ENCODE measurements at places on chromosomes 3 and 15.
A peak's percentile ranks its signal among the peaks of the same experiment; 100 is the strongest.

DNA sequence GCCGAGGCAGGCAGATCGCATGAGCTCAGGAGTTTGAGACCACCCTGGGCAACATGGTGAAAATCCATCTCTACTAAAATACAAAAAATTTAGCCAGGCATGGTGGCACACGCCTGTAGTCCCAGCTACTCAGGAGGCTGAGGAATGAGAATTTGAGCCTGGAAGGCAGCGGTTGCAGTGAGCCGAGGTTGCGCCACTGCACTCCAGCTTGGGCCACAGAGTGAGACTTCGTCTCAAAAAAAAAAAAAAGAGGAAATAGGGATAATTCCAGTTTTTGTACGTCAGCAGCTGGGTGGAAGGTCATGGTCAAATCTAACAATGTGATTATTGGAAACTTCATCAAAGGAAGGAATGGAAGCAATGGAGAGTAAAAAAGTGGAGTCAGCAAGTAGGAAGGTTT lies 3.1 kb downstream of the CMC1 start:
- DNase-seq: no peak

- DNase-seq: no peak
Observed at GRCh38 chr3:85481411-85482212, 522.8 kb downstream of the CADM2 start.

DNA sequence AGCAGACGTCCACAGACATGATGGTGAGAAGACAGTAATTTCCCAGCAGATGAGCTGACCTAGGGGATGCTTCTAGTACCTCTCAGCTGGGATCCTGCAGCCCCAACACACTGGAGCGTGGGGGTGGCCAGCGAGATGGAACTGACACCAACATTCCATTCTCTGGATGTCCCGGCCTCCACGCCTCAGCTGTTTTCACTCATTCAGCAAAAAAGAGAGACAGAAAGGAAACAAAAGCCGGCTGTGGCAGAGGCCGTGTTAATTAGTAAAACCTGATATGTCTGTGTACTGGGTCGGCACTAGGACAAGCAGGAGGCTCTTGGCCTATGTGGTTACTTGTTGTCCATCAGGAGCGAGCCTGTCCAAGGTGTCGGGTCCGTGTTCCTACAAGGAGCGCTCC lies 82.6 kb upstream of the MYZAP start:
- DNase-seq: no peak

DNA sequence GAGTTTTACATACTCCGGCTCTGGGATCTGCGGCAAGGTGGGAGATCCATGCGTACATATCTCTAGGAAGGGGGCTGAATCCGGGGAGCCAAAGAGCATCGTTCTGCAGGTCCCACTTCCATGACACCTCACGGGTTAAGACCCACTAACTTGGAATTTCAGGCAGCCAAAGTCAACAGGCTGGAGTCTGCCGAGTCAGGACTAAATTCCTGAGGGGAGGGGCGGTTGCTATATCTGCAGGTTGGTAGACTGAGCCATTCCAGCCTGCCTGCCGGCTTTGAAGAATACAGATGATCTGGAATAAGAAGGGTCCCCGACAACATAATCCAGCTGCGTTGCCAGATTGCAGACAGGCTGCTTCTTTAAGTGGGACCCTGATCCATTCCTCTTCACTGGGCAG lies 65.4 kb upstream of the PEX5L start:
- DNase-seq: no peak

GRCh38 chr3:195416795-195417194 lies 26.0 kb downstream of the ACAP2 start:
- no peak for DNase-seq

DNA sequence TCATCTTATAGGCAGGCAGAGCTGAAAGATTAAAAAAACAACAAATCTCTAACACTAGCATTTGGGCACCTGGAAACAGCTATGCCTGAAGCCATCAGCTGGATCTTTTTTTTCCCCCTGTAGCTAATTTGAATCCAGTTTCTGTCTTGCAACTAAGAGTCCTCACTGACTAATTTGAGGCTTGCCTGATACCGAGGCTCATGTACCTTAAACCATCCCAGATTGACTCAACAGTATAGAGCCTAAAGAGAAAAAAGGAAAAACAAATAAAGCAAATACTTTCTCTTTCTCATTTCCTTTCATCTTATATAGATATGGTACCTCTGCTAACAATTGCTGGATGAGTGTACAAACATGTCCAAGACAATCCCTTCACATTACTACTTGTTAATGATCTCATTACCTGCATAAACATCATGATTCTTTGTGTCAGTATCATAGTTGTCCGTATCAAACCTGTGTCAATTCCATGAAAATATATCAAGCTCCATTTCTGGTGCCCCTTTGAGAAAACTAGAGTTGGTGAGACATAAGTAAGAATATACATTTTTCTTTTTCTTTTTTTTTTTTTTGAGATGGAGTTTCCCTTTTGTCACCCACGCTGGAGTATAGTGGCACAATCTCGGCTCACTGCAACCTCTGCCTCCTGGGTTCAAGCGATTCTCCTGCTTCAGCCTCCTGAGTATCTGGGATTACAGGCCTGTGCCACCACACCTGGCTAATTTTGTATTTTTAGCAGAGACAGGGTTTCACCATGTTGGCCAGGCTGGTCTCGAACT lies 43.1 kb downstream of the BHLHE40 start:
- no peak for DNase-seq

DNA sequence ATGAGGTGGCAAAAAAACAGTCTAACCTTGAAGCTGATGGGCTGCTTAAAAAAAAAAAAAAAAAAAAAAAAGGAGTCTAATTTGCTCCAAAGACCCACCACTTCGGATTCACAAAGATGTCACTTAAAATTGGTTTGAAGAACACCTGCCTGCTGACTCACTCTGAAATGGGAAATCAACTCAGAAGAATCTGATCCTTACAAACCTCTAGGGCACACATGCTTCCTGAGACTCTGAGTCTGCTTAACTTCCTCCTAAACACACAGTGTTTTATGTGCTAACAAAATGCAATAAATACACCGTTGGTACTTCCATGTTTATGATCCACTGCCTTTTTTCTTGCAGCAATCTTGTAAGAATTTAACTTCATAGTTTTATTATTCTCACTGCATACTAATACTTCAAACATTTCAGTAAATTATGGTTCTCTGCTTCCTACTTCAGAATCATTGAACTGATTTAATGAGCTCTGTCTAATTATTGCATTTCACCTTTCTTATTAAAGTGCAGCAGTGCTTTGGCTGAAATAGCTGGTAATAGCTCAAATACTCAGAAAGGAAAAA lies 73.0 kb upstream of the FRMD4B start:
- DNase-seq: no peak

GRCh38 chr15:40219801-40220200 lies 19.1 kb upstream of the PAK6 start:
- DNase-seq: no peak

GRCh38 chr3:126464093-126464492 lies 11.6 kb downstream of the ZXDC start:
- no peak for DNase-seq

DNA sequence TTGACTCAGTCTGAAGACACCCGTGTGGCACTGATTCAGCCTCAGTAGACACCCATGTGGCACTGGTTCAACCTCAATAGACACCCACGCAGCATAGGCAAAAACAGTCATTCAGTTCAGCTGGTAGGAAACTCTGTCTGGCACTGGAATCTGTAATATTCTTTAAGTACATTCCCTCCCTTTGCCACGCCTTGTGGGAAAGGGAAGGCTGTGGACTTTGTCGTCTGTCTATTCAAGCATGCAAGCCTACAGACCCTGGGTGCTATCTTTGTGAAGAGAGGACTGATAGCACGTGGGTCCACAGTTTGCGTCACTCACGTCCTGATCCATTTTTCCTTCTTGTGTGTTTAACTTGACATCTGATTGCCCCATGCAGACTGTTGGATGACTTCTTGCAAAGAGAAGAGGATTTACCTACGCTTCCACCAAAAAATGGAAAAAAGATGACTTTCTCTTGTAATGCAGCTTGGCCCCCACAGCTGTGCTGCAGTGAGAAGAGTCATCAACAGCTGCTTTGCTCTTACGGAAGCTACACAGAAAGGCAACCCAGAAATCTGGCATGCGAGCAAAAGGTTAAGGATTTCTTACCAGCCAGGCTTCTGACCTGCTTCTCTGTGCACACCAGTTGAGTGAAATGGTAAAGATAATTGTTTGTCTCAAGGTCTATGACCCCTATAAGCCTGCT lies 278.1 kb downstream of the ULK4 start:
- no peak for DNase-seq

GRCh38 chr15:37108381-37109167 lies 8.2 kb upstream of the MEIS2 start:
- DNase-seq: no peak

DNA sequence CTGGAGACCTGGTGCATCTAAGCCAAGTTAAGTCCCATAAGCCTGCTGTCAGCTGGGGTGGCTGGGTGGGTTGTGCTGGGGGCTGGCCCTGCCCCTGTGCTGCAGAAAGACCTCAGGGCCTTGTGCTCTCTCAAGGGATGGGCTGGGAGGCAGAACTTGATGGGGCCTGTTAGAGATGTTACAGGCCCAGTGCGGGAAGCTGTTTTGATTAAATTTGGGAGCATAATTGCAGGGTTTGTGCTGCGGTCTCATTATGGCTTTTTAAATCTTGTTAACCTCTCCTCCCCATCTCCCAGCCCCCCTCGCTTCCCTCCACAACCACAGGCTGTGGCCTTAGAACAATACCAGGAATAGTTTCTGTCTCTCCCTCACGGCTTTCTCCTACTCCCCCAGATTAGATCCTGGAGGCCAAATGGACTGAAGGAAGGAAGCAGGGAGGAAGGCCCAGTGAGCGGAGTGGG lies 87.6 kb upstream of the TLE3 start:
- DNase-seq: no peak

DNA sequence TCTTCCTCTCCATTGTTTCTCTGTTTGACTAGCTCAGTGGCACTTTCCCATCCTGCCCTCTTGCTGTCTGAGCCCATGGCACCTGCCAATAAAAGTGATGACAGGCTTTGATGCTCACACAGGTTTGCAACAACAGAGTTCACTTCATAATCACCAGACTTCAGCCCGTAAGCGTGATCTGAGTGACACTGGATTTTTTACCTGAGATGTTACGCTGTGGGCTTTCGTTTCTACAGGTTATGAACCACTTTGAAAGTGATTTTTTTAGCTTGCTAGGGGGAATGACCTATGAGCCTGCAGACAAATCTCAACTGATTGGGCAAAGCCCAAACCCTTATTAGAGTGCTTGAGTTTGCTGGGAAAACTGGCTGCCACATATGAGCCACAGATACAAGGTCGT lies 173.9 kb upstream of the ICE2 start:
- DNase-seq: no peak

DNA sequence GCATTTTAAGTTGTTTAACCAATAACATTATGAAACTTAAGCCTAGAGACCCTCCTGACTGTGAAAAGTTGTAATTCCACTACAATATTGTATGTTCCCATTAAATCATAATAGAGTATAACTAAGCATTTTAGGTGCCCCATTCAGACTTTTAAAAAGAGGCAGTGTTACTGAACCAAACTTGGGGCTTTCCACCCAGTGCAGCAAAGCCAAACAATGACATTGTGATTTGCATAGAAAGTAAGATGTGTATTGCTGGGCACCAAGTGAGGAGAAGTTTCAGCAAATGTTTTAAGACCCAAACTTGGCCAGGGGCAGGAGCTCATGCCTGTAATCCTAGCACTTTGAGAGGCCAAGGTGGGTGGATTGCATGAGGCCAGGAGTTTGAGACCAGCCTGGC lies 706.2 kb downstream of the GRM7 start:
- no peak for DNase-seq

GRCh38 chr15:50134524-50135024 lies 15.5 kb upstream of the ATP8B4 start:
- DNase-seq: no peak

GRCh38 chr3:10383850-10384248 lies 62.9 kb upstream of the SEC13 start:
- no peak for DNase-seq

GRCh38 chr3:58414538-58415197 lies 19.0 kb downstream of the PDHB start:
- DNase-seq: peak; percentile 60

DNA sequence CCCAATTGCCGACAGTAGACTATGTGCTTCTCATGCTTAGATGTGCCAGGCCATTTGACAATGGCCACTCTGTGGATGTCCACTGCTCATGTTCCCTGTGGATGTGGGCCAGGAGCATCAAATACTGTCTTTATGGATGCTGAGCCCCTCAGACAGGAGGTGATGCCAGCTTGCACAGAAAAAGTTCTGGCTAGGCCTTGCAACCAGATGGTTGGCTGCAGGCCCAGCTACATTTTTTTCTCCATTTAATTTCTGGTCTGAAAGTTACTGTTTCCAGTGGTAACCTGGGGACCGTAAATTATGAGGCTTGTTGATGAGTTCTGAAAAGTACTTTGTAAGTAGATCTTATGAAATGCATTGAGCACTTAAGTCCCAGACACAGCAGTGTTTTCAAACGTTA lies 228.5 kb downstream of the CHL1 start:
- DNase-seq: no peak

DNA sequence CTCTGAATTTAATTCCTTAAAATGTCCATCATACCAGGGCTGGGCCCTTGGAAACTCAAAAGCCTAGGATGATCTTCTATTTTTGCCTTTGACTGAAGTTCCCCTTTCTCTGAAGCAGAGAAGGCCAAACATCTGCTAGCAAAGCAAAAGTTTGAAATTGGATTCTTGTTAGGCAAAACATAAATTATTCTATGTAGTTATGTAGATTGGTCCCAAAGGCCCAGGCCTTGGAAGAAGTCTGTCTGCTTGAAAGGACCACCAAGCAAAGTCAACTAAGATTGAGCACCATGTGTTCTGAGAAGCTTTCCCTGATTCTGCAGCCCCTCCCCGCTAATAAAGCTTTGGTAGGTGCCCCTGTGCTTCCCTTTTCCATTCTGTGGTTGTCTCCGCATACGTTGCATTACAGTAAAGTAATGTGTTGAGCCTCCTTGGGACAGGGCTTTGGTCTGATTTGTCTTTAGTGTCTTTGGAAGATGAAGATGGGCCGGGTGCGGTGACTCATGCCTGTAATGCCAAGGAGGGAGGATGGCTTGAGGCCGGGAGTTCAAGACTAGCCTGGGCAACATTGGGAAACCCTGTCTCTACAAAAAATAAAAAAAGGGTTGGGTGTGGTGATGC lies 56.4 kb downstream of the RPL39L start:
- DNase-seq: no peak

- peak; percentile 51 for DNase-seq
Observed at GRCh38 chr15:89740137-89740536, 10.9 kb downstream of the MESP1 start.

DNA sequence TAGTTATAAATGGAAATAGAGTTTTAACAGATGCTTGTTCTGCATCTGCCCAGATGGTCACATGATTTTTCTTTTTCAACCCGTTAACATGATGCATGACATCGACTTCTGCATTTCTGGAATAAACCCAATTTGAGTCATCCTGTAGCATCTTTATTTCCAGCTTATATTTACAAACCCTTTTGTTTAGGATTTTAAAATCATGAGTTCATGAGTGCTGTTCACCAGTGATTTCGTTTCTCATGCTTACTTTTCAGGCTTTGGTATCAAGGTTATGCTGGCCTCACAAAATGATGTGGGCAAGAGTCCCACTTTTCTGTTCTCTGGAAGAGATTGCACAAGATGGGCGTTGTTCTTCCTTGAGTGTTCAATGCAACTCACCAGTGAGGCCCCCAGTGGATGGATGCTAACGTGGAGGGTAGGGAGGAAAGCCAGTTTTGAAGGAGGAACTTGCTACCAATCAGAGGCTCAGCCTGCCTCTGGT lies 5.2 kb downstream of the HRH1 start:
- DNase-seq: no peak

GRCh38 chr3:181773921-181774320 lies 62.2 kb downstream of the SOX2 start:
- no peak for DNase-seq
